ENCODE measurements at places on chromosomes 11 and 22. TPM values are rescaled to one million over a fixed set of nuclear protein-coding genes. Genes with fewer than 3 reads are reported as not detected.

Gene KRTAP5-9
- not detected for total RNA-seq

Gene ALX4
- not detected for total RNA-seq

Gene ME3
- total RNA-seq: 52.7 TPM

Gene ARHGAP8
- not detected for total RNA-seq

Data from endothelial cell of coronary artery (primary cell).